Myocyte (in vitro differentiated cells): ENCODE measurements at places on chromosomes 2 and 18. TPM values are rescaled to one million over a fixed set of nuclear protein-coding genes. Genes with fewer than 3 reads are reported as not detected.

The G6PC2 gene
- total RNA-seq: not detected in 2 replicates

The MAP2 gene
- total RNA-seq: 0.40 and 1.3 TPM in 2 replicates

The MERTK gene
- total RNA-seq: 0.21 and 0.35 TPM in 2 replicates

DNA sequence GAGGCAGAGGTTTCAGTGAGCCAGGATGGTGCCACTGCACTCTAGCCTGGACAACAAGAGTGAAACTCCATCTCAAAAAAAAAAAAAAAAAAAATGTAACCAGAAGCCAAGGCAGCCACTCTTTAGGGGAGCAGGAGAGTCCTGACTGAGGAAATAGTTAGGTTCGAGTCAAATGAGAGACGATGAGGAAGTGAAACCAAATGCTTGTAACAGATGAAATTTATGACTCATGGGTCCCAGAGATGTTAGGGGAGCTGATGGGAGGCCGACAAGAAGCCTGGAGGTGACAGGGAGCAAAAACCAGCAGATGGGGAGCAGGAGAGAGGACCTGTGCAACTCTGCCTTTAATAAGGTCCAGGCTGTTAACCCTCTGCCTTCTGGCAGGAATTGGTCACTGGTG, 756.1 kb upstream of the DDX18 start:
- DNase-seq: no peak

- DNase-seq: peak; percentile 56
These were observed 411.9 kb upstream of the TNP1 start for GRCh38 chr2:217271813-217272212.

GRCh38 chr2:185833864-185834263, 95.3 kb downstream of the FSIP2 start:
- DNase-seq: peak; percentile 33

GRCh38 chr2:31067259-31067658, 71.0 kb downstream of the GALNT14 start:
- no peak for DNase-seq

DNA sequence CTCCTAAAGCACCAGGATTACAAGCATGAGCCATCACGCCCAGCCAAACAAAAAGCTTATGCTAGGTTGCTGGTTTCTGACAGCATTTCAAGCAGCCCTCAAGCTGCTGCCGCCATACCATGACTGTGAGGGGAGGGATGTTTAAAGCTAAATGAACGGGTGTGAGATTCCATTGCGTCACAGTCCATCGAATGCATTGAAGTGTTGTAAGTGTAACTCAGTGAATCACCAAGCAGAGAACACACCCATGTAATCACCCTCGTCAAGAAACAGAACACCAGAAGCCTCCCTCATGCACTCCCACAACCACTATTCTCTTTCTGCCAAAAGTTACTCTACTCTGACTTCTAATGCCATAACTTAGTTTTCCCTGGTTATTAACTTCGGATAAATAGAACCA, 32.8 kb upstream of the MC5R start:
- no peak for DNase-seq

DNA sequence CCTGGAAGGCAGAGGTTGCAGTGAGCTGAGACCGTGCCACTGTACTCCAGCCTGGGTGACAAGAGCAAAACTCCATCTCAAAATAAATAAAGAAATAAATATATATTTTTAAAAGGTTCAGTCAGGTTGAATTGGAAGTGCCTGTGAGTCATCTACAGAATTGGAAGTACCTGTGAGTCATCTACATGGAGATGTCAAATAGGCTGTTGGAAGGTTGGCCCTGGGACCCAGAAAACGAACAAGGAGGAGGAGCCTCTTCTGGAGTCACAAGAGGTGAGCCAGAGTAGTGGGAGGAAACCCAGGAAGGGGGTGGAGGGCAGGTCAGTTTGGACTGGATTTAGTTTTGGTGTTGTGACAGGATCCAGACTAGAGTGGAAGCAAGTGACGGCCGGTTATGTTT, 15.2 kb upstream of the SCYGR1 start:
- no peak for DNase-seq

GRCh38 chr2:134778372-134778771, 59.6 kb upstream of the TMEM163 start:
- no peak for DNase-seq

- DNase-seq: no peak
These were observed 236.4 kb downstream of the HDAC4 start for GRCh38 chr2:239164335-239164871.

GRCh38 chr2:54624591-54625071, 98.8 kb upstream of the EML6 start:
- DNase-seq: no peak
